CD4-positive, alpha-beta memory T cell (primary cell): ENCODE measurements at places on chromosomes 3 and 15.
A peak's percentile ranks its signal among the peaks of the same experiment; 100 is the strongest.

GRCh38 chr3:177306252-177306651 lies 109.0 kb upstream of the TBL1XR1 start:
- no peak for DNase-seq

DNA sequence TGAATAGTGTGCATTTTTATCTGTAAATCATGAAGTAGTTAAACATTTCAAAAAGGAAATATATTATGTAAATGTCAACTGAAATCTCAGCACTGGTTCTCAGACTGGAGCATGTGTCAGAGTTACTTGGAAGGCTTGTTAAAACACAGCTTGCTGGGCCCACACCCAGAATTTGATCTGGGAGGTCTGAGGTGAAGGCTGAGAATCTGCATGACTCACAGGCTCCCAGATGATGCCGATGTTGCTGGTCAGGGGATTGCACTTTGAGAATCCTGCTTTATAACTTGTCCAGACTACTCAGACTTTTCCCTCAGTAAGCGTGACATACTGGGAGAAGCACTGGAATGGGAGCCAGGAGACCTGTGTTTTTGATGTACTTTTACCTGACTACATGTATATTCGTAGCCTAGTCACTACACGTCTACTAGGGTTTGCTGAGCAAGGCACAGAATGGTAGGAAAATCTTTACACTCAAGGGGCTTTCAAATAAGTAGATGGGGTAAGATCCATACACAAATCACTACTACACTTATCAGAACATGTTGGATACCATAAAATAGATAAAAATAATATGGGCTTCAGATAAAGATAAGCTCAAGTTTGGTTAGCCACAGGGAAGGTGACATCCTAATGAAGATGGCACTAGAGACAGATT lies 77.1 kb upstream of the MEX3B start:
- DNase-seq: no peak

GRCh38 chr3:178420033-178420432 lies 116.2 kb upstream of the KCNMB2 start:
- DNase-seq: no peak

- no peak for DNase-seq
Observed at GRCh38 chr15:61036136-61036535, 193.0 kb downstream of the RORA start.

DNA sequence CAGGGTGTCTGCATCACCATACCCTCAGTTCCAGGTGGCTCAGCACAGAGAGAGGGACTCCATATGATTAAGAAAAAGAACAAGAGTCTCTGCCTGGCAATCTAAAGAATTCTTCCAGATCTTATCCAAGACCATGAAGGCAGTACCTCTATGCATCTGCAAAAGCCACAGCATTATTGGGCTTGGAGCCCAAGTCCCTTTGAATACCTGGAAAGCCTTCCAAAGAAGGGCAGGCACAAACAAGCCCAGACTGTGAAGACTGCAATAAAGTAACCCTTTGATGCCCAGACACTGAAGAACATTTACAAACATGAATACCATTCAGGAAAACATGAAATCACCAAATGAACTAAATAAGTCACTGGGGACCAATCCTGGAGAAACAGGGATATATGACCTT lies 60.9 kb upstream of the DIPK2A start:
- no peak for DNase-seq

DNA sequence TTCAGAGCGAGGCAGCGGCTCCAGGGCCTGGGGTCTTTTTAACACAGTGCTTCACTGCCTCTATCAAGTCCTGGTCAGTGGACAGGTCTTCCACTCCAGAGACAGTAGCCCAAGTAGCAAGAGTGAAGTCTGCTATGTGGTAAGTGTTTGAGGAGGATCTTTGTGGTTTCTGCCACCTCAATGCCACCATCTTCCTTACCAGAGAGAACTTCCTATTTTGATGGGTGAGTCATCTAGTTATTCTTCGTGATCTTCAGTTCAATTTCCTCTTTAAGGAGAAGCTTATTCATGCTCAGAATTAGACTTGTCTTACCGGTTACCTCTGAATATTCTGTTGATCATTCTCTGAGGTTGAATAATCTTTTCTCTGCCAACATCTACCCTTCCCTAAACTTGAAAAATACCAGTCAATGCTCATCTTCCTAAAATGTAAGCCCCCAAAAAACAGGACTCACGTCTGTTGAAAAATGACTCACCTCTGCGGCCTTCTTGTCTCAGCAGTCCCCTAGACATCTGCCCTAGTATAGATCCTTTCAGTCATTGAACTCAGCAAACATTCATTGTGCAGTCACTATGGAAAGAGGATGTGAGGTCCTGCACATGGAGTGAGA lies 32.2 kb upstream of the BCL6 start:
- DNase-seq: peak; percentile 52

- no peak for DNase-seq
Observed at GRCh38 chr3:29338377-29338776, 57.5 kb downstream of the RBMS3 start.

- no peak for DNase-seq
Observed at GRCh38 chr3:178003756-178004155, 532.5 kb upstream of the KCNMB2 start.

DNA sequence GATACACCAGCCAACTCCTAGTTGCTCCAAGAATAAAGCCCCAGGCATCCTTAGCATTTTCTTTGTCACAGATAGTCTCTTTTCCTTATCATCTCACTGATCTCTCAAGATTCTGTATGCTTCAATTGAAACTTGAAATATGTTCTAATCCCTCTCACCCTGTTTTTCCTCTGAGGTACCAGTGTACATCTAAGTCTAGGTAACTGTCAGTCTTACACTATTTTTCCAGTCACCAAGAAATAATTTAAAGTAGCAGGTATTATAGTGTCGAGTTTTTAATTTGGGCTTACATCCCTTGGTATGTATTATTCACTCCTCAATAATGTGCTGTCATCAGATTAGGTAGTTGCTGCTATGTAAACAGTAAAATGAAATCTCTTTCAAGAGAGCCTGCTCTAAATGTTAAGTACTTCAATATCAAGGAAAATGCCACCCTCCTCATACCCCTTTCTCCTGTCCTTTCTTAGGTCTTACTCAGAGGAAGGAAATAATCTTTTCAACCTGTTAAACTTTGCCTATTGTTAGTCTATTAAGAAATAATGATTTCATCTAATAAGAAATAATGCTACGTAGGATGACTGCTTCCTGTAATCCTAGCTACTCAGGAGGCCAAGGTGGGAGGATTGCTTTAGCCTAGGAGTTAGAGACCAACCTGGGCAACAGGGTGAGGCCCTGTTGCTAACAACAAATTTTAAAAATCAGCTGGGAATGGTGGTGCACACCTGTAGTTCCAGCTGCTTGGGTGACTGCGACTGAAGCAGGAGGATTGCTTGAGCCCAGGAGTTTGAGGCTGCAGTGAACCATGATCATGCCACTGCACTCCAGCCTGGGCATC lies 39.8 kb downstream of the TSC22D2 start:
- no peak for DNase-seq

- no peak for DNase-seq
Observed at GRCh38 chr3:98512576-98512975, 10.1 kb downstream of the CLDND1 start.

- no peak for DNase-seq
Observed at GRCh38 chr3:150059241-150059640, 88.5 kb upstream of the PFN2 start.

- DNase-seq: no peak
Observed at GRCh38 chr3:42635111-42635510, 18.4 kb upstream of the ZBTB47 start.

GRCh38 chr3:149333176-149333859 lies at the start of gene TM4SF18:
TSS of gene TM4SF18 (minus strand) at chr3:149333636. CDS start at chr3:149333382, 254 bp downstream.
- no peak for DNase-seq

DNA sequence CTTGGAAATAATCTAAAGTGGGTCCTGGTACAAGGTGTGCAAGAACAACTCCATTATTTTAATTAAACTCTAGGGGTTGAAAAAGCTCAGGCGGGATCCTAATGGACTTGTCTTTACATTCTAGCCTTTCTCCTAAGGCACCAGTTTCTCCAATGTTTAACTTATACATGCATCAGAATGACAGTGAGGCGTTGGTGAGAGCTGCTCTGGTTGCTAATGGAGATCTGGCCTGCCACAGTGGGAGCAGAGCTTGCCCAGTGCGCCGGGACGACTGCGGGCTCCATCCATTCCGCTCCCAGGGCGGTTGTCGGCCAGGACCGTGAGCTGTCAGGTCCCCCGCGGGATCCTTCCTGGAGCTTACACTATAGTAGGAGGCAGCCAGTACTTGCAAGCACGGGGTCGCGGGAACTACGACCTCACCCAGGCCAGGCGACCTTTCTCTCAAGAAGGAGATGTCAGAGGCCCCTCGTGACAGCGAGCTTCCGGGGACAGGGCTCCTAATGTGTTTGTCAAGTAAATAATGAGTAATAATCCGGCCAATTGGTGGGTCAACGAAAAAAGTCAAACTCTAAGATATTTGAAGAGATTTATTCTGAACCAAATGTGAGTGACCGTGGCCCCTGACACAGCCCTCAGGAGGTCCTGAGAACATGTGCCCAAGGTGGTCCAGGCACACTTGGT lies 991 bp upstream of the HIGD1A start:
- DNase-seq: no peak

GRCh38 chr3:140177943-140178342 lies 243.0 kb downstream of the CLSTN2 start:
- DNase-seq: no peak

DNA sequence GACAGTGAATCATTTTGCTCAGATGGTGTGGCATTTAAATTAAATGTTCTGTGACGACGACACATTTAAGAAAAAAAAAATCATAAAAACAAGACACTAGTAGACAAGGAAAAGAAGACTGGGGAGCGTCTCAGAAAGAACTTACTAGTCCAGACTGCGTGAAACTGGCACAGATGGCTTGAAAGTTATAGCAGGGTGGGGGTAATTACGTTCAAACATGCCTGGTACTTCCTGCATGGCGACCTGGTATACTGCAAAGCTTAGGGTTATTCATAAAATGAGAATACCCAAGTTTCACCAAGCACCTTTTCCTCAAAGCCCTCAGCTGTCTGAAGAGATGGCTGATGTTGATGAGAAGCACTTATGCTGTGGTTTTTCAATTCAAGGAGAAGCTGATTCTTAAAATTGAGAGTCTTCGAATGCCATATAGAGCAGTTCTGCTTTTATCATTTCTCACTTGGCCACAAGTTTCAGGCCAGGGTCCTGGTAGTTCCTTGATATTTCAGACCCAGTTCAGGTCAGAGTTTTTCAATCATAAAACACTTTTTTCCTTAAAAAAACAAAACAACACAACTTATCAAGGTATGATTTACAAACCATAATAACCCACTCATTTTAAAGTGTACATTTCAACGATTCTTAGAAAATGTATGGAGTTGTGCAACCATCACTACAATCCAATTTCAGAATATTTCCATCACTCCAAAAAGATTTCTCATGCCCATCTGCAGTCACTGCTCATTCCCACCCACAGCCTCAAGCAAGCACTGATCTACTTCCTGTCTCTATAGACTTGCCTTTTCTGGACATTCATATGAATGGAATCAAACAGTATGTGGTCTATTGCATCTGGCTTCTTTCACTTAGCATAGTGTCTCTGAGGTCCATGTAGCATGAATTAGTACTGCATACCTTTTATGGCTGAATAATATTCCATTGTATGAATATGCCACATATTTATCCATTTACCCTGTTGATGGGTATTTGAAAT lies 24.7 kb downstream of the PCOLCE2 start:
- DNase-seq: no peak

GRCh38 chr15:29937956-29938355 lies 115.7 kb upstream of the TJP1 start:
- DNase-seq: no peak

DNA sequence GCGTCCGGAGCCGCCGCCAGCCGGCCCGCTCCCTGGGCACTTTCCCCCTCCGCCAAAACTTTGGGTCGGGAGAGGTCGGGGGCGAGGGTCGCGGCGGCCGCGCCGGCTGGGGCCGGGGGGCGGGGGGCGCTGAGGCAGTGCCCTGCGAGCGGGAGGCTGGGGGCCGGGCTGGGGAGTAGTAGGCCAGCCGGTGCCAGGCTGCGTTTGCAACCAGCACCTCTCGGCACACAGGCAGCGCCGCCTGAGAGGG lies 452 bp downstream of the BBX start:
- DNase-seq: peak; percentile 68

- no peak for DNase-seq
Observed at GRCh38 chr3:193960487-193961274, 175.3 kb upstream of the HES1 start.

- DNase-seq: no peak
Observed at GRCh38 chr15:66216806-66217205, 36.7 kb downstream of the MEGF11 start.

- DNase-seq: no peak
Observed at GRCh38 chr3:139827833-139828232, 107.2 kb upstream of the CLSTN2 start.

DNA sequence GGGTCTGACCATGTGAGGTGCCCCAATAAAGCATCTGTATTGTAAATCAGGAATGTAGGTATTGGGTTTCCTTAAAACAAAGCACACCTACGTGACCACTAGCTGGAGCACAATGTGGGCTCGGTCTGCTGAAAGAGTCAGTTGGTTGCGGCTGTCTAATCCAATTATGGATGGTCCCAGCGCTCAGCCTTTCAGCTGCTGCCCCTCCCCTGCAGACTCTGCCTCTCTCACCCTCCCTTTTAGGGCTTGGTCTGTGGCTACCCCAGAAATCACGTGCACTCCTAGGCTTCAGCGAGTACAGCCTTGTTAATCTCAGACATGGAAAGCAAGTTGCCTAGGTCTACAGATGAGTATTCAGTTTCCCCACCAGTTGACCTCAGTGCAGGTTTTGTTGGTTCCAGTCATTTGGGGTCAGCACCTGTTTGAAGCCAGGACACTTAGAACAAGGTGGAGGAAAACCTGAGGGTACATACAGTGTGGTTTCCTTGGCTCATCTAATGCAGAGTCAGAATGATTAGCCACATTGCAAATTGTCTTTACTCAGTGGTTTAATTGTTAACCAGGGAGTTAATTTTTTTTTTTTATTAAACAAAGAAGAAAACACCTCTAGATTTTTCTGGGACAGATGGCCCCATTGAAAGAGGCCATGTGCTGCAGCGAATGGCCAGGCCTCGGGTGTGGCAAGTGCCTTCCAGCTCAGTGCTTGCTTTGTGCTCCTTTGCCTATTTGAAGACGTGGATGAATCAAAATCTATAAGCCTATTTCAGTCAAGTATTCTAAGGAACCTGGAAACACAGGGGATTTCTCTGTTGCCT lies 137.7 kb downstream of the IGF1R start:
- no peak for DNase-seq

- DNase-seq: no peak
Observed at GRCh38 chr3:150248116-150248887, 159.8 kb upstream of the TSC22D2 start.

DNA sequence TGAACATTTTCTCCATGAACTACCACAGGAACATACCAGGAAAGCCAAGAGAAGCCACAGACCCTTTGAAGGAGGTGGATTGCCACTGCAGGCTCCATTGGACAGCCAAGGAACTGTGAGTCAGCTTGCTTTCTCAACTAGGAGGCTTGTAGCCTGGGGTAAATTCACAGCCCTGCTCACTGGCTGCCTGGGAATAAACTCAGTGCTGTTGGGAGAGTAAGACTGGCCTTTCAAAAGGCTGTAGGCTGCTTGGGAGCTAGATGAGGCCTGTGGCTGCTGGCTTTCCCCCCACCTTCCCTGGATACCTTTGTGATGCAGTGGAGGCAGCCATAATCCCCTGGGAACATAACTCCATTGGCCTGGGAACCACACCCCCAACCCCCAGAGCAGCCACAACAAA lies 223.5 kb upstream of the RBMS3 start:
- DNase-seq: no peak

GRCh38 chr15:96234109-96234892 lies 96.2 kb upstream of the NR2F2 start:
- DNase-seq: no peak
